ENCODE measurements at places on chromosomes 6 and 20.

DNA sequence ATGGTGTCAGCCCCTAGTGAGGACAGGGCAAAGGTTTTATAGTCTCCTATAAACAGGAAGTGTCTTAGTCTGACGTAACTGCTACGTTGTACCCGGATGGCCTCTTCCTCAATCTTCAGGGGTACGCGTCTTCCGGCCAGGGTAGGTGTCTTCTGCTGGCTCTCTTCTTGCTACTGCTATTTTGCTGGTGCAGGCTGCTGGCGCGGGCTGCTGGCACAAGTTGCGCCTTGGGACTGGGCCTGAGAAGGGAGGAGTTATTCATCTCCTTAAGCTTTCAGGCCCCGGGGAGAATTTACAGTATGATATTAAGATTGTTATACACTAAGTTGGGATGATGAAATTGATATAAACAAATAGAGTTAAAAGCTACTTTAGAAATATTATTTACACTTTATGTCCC is 74.4 kb downstream of the HDGFL1 start:
- no peak for DNase-seq

DNA sequence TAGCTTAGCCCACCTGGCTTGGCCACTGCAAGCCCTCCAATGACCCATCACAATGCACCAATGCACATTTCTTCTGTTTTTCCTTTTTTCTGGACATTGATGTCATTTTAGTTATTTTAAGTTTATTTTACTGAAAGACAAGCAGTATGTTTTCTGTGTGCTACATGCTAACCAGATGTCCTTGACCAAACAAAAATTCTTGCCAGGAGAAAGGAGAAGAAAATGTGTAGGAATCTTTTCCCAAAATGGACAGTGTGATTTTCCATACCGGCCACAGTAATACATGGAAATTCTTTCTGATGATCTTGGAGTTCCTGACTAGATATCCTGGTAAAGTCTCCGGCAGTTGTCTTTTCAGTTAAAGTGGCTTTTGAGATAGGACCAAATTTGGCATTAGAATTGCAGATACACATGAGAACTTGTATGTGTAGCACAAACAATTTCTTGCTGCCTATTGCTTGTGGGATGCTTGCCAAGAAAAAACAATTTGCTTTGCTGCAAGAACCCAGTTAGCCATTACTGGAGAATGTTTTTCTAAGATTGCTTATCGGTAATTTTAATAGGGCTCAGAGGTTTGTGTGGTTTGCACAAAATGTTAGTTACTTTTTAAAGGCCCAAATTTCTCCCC is 696.5 kb upstream of the CITED2 start:
- no peak for DNase-seq

GRCh38 chr20:47209982-47210381 is 146.5 kb downstream of the ZMYND8 start:
- no peak for DNase-seq

- DNase-seq: peak; percentile 73
Measured at GRCh38 chr6:35034411-35035191, 106.5 kb downstream of the TCP11 start.

- DNase-seq: no peak
Measured at GRCh38 chr6:143111443-143111842, 50.8 kb downstream of the AIG1 start.

DNA sequence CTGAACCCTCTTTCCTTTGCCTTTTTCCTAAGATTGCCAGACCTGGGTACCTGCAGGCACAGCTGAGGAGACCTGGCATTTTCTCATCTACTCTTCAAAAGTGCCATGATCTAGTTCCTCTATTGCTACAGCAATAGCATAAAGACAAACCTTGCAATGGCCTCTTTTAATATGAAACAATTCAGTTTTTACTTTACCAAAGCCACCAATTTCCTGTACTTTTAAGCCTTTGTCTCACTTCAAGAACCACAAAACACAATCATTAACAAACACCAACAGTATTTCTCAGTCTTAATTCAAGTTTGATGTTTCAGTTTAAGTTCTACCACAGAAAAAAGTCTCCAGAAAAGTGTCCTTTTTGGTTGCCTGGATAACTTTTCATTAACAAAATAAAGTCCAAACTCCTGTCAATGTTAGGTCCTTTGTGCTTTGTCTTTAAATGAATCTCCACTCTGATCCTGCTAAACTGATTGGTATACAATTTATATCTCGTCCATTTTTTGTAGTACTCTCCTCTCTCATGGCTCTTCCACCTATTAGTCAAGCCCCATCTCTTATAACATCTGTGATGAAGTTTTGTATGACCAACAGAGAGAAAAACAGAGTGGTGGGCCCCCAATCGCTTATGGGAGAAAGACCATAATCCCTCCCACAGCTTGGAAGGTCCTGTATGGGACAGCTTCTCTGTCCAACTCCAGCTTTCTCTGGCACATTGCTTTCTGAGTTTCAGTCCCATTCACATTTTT is 50.5 kb upstream of the THEMIS start:
- no peak for DNase-seq

GRCh38 chr6:67640484-67640883 is 994.6 kb upstream of the ADGRB3 start:
- DNase-seq: no peak

DNA sequence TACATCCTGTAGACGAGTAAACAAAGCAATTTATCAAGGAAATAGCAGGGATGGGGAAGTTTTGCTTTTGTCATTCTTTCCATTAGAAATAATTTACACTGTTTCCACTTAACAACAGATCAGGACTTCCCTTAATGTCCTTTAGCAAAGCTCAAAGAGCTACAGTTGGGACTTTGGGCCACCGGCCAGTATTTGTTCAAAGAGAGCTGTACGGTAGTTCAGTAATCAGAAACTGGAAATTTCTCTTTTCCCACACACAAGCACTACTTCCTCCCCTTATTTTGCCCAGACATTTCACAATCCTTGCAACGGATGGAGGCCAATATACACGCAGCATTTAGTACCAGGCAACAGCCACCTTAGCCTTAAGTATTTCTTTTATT is 12.1 kb upstream of the HINT3 start:
- peak; percentile 86 for DNase-seq

GRCh38 chr6:151719070-151719469 is 88.4 kb upstream of the ESR1 start:
- DNase-seq: no peak

GRCh38 chr6:29517728-29518440 is 30.1 kb upstream of the MAS1L start:
- DNase-seq: no peak

- DNase-seq: no peak
Measured at GRCh38 chr6:53906842-53907241, 112.0 kb downstream of the LRRC1 start.

- DNase-seq: no peak
Measured at GRCh38 chr6:134099770-134100169, 47.3 kb upstream of the SLC2A12 start.

GRCh38 chr6:13262302-13263230 is 65.8 kb downstream of the TBC1D7 start:
- DNase-seq: no peak

GRCh38 chr6:19613678-19614077 is 223.5 kb upstream of the ID4 start:
- no peak for DNase-seq

- no peak for DNase-seq
Measured at GRCh38 chr20:54346276-54346675, 129.1 kb upstream of the DOK5 start.

DNA sequence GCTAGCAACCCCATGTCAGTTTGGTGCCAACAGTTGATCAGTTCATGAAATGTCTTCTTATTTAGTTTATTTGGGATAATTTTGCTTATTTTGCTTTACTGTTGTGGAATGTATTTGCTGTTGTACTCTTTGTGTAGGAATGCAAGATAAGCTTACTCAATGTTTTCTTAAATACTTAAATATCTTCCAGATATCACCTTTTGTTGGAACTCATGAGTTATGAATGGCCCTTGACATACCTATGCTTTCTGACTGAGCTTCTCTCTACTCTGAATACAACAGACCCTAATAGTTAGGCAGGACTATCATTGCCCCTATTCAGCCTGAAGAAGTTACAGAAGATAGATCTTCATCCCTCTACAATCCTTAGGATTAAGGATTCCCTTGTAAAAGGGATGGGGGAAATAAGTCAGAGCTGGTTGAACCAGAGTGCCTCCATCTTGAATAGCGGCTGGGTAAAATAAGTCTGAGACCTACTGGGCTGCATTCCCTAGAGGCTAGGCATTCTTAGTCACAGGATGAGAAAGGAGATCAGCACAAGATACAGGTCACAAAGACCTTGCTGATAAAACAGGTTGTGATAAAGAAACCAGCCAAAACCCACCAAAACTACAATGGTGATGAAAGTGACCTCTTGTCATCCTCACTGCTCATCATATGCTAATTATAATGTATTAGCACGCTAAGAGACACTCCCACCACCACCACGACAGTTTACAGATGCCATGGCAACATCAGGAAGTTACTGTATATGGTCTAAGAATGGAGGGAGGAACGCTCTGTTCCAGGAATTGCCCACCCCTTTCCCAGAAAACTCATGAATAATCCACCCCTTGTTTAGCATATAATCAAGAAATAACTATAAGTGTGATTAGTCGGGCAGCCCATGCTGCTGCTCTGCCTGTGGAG is 196.9 kb downstream of the AKAP7 start:
- DNase-seq: no peak

- peak; percentile 33 for DNase-seq
Measured at GRCh38 chr6:53440336-53440945, 91.7 kb upstream of the ELOVL5 start.

DNA sequence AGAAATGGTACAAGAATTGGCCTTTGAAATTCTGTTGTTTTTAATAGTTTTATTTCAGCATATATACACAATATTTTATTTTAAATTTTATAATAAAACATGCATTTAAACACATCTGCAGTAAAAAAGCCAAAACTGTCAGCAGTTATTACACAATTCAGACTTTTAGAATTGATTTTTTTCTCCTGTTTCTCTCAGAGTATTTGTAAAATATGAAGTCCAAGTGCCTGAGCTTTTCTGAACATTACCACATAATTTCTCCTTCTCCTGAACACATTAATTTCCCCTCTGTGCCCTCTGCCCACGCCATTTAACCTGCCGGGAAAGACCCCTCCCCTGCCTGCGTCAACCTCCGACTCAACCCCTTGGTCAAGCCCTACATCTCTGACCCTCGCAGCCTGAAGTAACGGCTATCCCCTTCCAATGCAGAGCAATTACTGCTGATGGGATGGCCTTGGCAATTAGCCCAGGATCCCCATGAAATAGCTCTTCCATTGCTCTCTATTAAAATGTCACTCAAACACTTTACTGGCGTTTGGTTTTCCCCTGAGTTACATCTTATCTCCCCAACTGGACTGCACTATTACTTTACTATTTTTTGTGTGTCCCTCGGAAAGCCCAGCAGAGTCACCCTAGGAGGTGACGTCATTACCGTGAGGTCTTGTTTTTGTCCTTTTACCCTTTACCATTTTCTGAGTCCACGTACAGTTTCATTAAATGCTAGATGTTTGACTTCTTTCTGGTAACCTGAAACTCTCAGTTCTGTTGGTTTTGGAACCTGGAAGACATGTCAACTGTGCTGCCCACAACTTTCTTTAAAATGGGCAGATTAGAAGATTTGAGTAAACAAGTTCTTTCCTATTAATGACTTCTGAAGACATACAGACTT is 146.7 kb upstream of the TAB2 start:
- peak; percentile 55 for DNase-seq

DNA sequence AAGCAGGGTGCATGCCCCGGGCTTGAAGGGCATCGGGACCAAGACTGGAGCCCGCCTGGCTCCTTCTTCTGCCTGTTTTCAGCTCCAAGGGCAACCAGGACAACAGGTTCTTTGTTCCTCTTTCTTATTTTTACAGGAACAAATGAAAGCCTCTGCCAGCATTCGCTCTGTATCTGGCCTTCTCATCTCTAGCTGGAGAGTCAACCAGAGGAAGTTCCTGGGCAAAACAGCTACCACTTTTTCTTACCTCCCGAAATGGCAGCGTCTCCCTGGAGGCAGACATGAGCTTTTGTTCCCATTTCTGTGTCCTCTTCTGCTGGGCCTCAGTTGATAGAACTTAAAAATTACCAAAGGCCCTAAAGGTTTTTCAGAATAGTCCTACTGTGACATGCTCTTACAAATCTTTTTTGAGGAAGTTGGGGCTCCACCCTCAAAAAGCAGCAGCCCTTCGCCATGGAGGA is 74.1 kb upstream of the NAA20 start:
- peak; percentile 64 for DNase-seq

- DNase-seq: no peak
Measured at GRCh38 chr20:25860531-25861150, 164.0 kb upstream of the ZNF337 start.

- DNase-seq: peak; percentile 18
Measured at GRCh38 chr20:46253391-46253790, 54.9 kb downstream of the CDH22 start.

- DNase-seq: no peak
Measured at GRCh38 chr20:33431797-33432381, 11.7 kb downstream of the SNTA1 start.

DNA sequence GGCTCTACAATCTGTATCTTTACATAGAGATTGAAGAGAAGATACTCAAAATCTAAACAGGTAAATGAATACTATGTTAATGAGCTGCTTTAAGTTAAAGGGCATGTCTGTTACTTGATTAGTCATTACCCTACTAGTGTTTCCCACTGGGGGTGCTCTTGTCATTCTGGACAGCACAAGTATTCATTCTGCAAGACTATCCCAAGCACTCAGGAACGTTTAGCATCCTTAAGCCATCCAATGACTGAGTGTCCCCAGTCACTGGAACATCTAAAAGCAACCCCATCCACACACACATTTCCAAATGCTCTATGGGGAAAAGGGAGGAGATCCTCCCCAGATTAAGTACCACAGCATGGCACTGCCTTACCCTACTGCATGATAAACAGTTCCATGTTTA is 25.7 kb downstream of the EZR start:
- DNase-seq: no peak

GRCh38 chr20:21714297-21715192 is 9.1 kb downstream of the PAX1 start:
- DNase-seq: no peak

GRCh38 chr6:126967296-126968005 is 151.0 kb upstream of the RSPO3 start:
- no peak for DNase-seq

GRCh38 chr6:2853769-2854395 is 12.2 kb upstream of the SERPINB1 start:
- DNase-seq: peak; percentile 96

DNA sequence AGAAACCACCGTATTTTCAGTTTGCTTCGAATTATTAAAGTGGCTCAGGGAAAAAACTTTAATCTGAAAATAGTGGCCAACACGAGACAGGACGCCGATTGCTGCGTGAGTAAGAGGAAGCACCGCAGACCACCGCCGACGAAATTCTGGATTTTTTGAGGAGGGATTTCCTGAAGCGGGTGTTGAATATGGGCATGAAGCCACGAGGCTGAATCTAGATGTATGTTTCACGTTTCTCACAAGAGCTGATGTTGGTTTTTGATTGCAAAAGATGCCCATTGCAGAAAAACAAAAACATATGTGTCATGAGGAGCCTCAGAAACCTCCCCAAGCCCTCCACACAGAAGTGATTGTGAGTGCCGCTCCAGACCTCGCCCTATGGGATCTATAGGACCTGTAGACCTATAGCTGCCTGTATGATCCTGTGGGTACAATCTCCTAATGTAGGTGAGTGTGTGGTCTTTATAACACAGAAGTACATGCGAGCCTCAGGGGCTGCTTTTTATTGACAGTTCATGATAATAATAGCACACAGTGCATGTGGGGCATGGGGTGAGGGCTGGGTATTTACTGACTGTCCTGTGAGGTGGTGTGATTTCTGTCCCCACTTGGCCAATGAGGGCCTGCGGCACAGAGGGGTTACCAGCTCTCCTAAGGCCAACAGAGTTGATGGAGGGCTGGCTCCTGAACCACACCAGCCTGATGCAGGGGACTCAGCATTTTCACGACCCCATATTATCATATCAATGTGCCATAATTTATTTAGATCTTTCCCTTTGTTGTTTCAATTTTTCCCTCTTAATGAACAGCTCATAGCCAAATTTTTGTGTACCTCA is 243.9 kb downstream of the DLL1 start:
- peak; percentile 97 for DNase-seq
